ENCODE measurements at places on chromosomes 2 and 18.

GRCh38 chr18:13563390-13563805 lies 163.0 kb downstream of the FAM210A start:
- no peak for DNase-seq

GRCh38 chr2:11129598-11130449 lies 25.4 kb upstream of the SLC66A3 start:
- no peak for DNase-seq

GRCh38 chr2:176794392-176794791 lies 418.2 kb upstream of the HNRNPA3 start:
- DNase-seq: no peak

GRCh38 chr2:96148410-96149217 lies 3.4 kb upstream of the DUSP2 start:
- peak; percentile 87 for DNase-seq

DNA sequence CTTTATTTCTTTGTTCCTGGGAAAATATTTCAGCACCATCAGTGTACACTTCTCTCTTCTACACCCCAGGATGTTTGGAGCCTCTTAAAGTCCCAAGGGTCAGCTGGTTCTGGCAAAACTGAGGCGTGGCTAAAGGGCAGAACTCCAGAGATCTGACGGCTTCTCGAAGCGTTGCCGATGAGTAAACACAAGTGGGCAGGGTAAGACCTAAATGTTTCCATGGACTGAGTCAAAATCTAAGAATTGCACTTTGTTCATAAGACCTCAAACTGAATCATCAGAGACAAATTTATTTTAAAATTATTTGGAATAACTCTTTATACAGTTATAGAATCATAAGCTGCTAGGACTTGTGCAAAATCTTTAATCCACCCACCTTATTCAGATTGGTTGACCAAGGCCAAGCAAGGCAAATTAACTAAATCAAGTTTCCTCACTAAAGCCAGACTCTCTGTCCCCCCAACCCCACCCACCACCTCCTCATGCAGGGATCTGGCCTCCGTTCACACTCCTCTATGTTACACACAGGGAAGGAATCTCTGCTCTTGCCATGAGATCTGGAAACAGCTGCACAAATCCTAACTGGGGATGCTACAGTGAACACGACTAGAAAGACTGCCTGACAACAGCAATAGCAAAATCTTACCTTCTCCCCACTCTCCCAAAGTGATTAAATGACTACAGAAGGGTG lies 342.6 kb upstream of the KLHL29 start:
- DNase-seq: no peak

- no peak for DNase-seq
Observed at GRCh38 chr2:120920454-120921148, 184.9 kb downstream of the GLI2 start.

GRCh38 chr2:45285771-45286390 lies 276.6 kb upstream of the SIX2 start:
- no peak for DNase-seq

GRCh38 chr2:158935617-158936016 lies 32.8 kb upstream of the TANC1 start:
- no peak for DNase-seq

- DNase-seq: no peak
Observed at GRCh38 chr2:61922714-61923113, 17.2 kb downstream of the COMMD1 start.
